ENCODE measurements at places on chromosomes 6 and 20. TPM values are rescaled to one million over a fixed set of nuclear protein-coding genes. Genes with fewer than 3 reads are reported as not detected.

GRCh38 chr6:24122139-24122538 lies 3.9 kb upstream of the NRSN1 start:
- DNase-seq: no peak

TNFAIP3 gene
- 12.5 TPM for total RNA-seq

MYMX gene
- not detected for total RNA-seq

- peak; percentile 77 for DNase-seq
These were observed 927 bp downstream of the ASXL1 start for GRCh38 chr20:32358883-32359632.

PPP1R11 gene
- total RNA-seq: 34.3 TPM

SYCP2L gene
- 3.3 TPM for total RNA-seq

- no peak for DNase-seq
These were observed 10.9 kb downstream of the FKBP1A start for GRCh38 chr20:1381753-1382591.

DNA sequence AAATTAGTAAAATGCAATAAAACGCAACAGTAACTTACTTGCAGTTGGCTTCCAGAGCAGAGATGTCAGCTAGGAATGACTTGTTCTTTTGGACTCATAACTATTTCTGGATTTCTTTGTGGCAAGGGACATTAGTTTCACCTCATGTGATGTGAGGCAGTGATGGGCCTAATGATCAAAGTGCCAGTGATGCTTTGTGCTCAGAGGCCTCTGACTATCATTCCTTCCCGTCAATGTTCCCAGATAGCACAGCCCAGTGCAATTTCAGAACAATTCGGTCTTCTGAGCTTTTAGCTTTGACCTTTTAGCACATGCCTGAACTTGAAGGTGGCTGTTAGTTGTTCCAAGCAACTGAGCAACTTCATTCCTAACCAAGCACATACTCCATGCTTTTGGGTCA lies 596.8 kb downstream of the TFAP2B start:
- DNase-seq: no peak

DNA sequence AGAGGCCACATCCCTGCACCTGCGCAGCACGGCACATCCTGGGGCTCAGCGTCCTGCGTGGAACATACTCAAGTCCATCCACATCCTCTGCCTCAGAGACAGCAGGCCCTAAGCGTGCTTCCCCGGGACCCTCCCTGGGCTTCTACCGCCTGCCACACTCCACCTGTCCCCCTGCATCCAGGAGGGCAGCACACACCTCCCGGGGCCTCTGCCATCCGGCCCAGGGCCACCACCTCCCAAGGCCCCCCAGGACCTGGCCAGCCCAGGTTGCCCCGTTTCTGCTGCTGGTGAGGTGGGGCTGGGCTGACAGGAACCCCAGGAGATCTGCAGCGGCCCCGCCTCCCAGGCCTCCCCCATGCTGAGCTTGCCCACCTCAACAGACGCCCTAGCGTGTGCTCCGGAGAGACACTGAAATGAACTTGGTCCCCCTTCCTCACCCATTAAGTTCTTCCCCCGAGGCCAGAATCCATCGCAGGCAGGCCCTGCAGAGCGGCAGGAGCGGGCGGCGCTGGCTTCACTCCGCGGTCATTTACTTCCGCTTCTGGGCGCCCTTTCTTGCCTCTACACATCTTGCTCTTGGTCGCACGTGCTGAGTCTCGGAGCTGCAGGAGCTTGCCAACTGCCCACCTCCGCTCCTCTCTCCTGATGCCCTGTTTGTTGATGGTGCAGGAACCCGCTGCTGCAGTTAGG lies 235.3 kb downstream of the TAF4 start:
- no peak for DNase-seq

SYNGAP1 gene
- 5.4 TPM for total RNA-seq

- DNase-seq: no peak
These were observed 797 bp upstream of the GNRH2 start for GRCh38 chr20:3042625-3043024.

DNA sequence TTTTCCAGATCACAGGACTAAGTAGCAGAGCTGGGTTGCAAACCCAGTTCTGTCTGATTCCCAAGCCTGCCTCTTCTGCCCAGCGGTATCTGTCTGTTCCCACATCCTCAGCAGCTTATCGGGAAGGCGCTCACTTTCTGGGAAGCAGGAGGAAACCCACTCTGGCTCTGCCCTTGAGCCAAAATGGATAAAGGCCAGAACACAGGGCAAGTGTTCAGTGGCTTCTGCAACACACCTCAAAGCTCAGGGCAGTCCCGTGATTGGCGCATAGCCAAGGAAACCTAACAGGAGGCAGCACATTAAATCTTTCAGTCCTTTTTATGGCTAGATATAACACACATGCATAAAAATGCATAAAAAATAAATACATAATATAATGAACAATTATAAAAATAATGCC lies 262.2 kb downstream of the NRN1 start:
- no peak for DNase-seq

DNA sequence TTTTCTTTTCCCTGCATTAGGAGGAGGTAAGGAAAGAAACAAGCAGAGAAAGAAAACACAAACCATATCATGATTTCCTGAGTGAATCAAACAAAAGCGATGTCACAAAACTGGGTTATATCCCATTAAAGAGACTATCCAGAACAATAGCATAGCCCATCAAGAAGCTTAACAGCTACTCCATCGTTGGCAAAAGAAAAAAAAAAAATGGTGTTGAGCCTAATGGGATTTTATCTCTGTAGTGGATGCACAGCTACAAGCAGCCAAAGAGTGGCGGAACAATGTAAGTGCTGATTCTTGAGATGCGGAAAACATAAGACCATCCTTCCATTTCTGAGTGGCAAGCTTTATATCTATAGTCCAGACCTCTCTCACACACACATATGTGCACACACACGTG lies 106.2 kb upstream of the NRSN1 start:
- no peak for DNase-seq

DNA sequence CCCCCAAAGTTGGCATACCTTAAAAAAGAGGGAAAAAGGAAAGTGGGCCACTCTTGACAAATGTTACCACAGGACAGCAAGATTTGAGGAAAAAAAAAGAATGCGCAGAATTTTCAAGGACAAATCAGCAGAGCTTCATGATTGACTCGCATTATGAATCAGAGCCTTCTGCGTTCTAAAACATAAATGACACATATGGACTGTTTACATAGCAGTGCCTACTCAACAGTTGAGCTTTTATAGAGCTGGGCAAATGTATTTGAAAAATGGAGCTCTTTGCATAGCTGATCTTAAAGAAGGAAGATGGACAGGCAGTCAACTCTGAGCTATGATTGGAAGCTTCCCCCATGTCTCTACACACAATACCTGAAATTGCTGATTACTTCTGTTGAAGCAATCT lies 213.2 kb upstream of the NT5E start:
- DNase-seq: no peak

DNA sequence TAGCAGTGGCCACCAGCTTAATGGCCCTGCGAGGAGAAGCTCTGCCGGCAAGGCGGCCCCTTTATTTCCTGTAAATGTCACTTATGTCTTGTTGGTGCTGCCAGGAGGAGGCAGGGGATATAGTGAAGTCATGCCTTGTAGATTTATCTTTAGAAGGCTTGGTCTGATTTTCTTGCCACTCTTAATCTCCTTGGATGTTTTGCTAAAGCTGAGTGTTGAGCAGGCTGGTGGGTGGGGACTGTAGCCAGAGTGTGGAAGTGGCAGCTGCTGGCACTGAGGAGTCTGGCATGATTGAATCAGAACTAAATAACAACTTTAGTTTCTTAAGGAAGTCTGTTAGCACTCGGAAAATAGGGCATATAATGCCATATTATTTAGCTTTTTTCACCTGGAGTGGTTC lies 77.9 kb downstream of the PHF20 start:
- no peak for DNase-seq

Data from body of pancreas (tissue), 4 donors.